KBM-7 (cell line): ENCODE measurements at places on chromosomes 5 and 9.

- no peak for DNase-seq
Measured at GRCh38 chr5:91956738-91957137, 573.6 kb upstream of the ARRDC3 start.

DNA sequence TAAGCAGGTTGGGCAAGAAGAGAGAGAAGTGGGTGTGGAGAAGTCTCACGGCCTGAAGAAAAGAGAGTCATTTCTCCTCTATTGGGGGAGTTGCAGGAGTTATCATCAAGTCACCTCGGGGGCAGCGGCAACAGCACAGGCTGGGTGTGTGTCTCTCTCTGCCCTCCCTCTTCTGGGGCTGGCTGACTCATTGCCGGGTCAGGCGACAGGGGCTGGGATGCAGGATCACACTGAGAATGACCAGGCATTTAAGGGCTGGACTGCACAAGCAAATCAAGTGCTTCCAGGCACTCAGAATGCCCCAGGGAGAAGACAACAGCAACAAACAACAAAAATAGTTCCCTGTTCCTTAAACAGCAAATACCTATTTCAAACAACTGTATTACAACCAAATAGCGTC, 6.3 kb upstream of the EQTN start:
- DNase-seq = no peak

- DNase-seq = no peak
Measured at GRCh38 chr5:5490774-5491347, 68.4 kb downstream of the ICE1 start.

GRCh38 chr5:178155065-178155464, 1.4 kb upstream of the NHP2 start:
- DNase-seq = no peak

GRCh38 chr5:127556609-127557334, 39.3 kb downstream of the PRRC1 start:
- DNase-seq = no peak

GRCh38 chr9:124084087-124084486, 72.5 kb downstream of the LHX2 start:
- no peak for DNase-seq

GRCh38 chr5:136619556-136619955, 254.2 kb upstream of the TRPC7 start:
- no peak for DNase-seq

- no peak for DNase-seq
Measured at GRCh38 chr9:105639936-105640335, 22.3 kb upstream of the TAL2 start.

- DNase-seq = no peak
Measured at GRCh38 chr9:6695121-6695814, 49.7 kb upstream of the GLDC start.
